ENCODE measurements at places on chromosomes 1 and 21.
A peak's percentile ranks its signal among the peaks of the same experiment; 100 is the strongest.

DNA sequence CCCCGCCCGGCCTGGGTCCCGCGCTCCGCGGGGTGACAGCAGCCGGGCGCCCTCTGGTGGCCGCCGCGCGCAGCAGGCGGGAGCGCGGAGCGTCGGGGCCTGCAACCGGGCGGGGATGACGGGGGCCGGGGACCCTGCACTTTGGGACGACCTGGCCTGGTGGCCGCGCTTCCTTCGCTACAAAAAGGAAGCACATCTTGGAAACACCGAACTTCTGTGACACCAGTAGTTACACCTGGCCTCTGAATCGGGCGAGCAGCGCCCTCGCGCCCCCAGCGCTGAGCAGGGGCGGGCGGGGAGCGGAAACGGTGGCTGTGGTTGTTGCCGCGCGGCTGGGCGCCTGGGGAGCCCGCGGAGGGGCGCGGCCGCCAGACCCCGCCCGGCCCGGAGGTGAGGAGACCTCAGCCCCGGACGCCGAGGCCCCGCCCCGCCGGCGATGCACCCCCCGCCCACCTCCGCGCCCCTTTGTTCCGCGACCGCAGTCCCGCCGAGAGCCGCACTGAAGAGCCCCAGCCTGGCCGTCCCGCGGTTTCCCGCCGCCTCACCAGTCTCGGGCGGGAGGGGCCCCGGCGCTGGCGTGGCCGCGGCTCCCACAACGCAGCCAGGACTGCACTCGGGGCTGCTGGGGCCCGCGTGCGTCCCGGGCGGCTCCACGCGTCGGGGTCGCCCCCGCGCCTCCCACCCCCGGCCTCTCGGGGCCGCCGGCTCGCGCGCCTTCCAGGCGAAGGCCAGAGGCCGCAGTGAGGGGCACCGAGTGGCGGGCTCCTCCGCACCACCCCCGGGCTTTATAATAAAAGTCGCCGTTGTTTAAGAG is 59.3 kb downstream of the H3-3A start:
- no peak for DNase-seq

DNA sequence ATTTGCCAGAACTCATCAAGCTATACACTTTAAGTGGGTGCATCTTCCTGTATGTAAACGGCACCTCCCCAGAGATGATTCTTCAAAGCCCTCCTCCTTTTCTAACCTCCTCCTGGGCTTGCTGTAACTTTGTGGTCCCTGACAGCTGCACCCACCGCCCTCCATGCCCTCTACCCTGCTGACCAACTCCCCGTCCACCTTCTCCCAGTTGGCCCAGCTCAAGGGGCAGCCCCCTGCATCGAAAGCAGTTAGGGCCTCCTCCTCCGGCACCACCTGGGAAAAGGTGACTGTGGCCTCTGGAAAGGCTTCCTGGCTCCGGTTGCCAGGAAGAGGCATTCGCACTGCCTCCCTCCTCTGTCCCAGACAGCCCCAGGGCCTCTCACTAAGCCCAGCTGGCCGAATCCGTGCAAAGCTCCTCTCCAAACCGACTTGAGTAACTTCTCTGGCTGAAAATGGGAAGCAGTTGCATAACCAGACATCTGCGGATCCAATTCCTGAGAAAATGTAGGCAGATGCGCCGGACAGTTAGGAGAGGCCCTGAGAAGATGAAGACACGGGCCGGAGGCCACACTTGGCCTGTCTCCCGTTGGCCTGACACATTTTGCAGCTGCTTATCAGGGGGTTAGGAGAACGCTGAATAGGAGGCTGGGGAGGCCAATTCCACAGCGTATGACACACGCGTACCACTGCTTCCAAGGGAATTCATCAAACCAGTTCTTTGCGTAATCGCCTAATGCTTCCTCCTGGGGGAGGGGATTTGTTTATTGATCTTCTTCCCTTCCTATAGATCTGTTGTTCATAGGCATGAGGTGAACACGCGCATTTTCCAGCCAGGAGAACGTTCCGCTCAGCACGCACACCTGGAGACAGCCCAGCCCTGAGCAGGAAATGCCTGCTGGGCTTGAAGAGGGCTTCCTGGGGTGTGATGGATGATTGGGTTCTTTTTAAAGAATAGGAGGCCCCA is 48.7 kb upstream of the COL6A2 start:
- peak; percentile 100 for DNase-seq

- peak; percentile 10 for DNase-seq
Observed at GRCh38 chr1:222334026-222334680, 213.8 kb downstream of the HHIPL2 start.

DNA sequence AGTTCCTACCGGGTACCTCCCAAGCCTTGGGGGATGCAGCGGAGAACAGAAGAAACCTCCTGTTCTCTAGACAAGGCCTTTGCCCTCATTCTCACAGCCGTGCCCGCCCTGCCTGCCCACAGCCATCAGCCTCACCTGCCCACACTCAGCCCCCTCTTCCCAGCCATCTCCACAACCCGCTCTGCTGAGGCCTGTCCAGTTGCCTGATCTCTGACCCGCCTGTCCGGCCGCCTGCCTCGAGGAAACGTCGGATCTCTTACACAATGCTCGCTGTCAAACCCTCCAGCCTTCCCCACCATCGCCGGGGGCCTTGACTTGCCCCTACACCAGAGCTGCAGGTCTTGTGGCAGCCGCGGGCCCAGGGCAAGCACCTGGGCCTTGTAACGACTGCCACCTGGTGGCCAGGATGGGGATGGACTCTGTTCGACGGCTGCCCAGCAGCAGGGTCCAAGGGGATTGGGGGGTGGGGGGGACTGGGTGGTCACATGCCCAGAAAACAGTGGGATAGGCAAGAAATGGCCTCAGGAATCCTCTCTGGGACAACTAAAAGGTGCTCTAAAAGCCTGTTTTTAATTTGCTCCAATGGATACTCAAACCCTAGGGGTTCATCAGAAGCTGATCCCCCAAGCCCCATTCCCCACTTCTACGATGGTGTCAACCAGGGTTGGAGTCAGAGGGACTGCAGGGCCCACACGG is 31.0 kb downstream of the SLC45A1 start:
- no peak for DNase-seq

GRCh38 chr1:231931846-231932454 is 305.4 kb downstream of the DISC1 start:
- DNase-seq = no peak

DNA sequence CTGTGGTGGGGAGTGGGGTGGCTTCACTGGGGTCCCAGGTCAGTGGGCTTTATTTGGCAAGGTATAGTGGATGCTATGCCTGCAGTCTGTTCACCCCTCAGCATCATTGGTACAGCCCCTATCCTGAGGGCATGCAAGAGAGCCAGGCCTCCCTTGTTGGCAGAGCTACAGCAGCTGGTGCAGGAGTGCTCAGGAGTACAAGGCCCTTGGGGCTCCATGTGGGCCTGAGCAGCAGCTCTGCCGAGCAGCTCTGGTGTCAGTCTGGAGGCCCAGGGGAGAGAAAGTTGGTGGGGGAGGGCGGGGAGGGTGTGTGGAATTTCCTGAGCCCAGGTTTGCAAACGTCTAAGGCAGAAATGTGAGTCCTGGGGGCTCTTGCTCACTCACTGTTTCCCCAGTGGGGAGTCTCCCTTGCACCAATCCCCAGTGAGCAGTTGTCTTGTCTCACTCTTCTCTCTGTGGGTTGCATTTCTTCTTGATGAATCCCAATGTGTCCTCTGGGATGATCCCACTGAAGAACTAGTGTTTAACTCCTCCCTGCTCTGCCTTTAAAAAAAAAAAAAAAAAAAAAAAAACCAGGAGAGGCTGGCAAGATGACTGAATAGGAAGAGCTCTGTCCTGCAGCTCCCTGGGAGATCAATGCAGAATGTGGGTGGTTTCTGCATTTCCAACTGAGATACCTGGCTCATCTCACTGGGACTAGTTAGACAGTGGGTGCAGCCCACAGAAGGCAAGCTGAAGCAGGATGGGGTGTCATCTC is 39.5 kb upstream of the CYP4X1 start:
- DNase-seq = no peak

DNA sequence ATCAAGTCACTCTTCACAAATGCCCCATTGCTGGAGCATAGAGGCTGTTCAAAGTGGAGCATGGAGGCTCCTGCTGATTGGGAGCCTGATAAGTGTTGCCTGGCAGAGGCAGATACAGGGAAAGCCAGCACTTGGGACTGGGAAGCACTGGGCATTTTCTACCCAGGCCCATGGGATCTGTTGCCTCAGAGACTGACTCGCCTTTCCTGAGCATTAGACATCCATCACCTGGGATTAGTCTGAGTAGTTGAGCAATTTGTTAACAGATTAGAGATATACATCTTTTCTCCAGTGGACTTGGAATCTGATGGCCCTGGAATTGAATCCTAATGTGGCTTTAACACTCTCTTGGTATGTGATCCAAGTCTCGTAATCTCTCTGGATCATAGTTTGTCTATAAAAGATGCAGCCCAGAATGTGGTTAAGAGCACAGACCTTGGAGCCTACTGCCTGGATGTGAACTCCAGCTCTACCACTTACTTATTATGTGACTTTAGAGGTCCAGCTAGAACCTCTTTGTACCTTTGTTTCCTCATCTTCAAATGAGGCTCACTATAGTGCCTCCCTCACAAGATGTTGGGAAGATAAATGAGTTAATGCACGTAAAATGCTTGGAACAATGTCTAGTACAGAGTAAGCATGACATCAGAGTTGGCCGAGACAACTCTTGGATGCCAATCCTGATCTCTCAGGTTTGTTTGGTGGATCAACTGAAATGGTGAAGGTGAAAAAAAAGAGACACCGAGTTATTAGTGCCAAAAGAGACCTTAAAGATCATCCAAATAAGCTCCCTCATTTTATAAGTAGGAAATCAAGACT is 38.3 kb upstream of the NRDC start:
- DNase-seq = no peak

GRCh38 chr1:171716616-171717015 is 25.2 kb downstream of the VAMP4 start:
- no peak for DNase-seq

- DNase-seq = no peak
Observed at GRCh38 chr21:45073301-45074047, 906 bp upstream of the ADARB1 start.

GRCh38 chr1:228513236-228513900 is 26.2 kb downstream of the RNF187 start:
- no peak for DNase-seq

DNA sequence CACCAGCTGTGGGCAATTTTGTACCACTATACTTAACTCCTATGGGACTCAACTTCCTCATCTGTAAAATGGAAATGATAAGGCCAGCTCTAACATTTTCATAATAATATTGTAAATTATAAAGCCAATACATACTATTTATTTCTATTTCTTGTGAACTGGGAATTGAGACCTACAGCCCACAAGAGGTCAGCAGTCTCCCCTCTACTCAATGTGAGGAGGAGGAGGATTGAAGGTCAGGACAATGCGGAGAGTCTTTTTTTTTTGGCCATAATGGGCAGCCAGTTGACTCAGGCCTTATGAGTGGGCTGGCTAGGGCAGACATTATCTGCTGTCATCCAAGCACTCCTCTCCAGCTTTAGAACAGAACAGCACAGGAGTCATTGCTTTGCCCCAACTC is 90.5 kb downstream of the NUF2 start:
- no peak for DNase-seq

DNA sequence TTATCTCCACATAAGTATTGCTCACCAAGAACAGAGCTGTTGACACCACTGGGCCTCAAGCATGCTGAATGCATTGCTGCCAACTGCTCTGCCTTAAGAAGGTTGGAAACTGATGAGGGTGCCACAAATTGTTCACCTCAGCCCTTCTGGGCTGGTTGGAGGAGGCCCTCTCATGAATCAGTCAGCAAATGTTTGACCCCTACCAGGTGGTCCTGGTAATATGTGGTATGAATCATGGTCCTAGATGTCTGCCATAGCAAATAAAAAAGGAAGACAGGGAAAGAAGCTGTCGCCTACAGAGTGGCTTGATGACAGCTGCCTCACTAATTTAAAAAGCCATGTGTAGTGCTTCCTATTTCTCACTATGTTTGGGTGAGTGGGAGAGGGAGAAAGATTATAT is 12.2 kb downstream of the SPATA46 start:
- DNase-seq = no peak

- no peak for DNase-seq
Observed at GRCh38 chr1:201678264-201679101, 139.6 kb downstream of the NAV1 start.

GRCh38 chr1:18907021-18907916 is 4.9 kb upstream of the ALDH4A1 start:
- DNase-seq = no peak

DNA sequence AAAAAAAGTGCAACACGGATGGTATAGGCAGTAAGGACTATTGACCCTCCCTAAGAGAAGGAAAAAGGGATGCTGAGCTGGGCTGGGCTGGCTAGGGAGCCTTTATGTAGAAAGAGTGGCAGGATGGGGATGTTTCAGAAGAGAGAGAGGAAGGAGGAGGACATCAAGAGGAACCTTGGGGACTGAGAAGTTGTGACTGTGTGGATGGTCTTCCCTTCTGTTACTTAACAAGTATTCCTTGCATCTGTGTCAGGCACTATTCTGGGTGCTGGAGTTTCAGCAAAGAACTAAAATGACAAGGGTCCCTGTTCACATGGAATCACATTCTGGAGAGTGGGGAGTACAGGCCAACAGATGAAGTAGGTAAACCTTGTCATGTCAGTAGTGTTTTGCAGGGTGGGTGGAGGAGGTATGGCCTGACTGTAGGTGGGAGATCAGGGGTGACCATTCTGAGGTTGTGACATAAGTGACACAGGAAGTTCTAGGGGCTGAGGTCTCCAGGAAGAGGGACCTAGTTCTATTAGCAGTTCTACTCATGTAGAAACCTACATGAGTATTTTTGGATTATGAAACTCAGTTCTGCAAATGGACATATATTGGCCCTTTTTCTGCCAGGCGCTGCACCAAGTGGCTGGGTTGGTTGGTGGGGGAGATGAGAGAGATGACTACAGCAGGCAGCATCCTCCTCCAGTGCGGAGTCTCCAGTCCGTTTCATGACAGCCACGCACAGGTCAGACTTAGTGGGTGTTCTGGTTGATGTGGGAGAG is 53.8 kb downstream of the PRDM2 start:
- DNase-seq = no peak

DNA sequence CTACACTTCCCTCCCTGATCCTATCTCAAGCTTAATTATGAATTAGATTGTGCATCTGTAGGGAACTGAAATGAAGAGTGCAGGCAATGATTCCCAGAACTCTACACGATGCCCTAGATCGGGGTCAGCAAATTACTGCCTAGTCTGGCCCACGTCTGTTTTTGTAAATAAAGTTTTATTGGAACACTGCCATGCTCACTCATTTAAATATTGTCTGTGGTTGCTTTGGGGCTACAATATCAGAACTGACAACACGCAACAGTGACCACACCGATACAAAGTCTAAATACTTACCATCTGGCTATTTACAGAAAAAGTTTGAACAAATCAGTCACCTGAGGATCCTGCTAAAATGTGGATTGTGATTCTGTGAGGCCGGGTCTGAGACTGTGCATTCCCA is 74.1 kb downstream of the PGBD5 start:
- no peak for DNase-seq

- DNase-seq = no peak
Observed at GRCh38 chr1:48251821-48252220, 29.3 kb downstream of the SLC5A9 start.

GRCh38 chr1:228647523-228648444 is 87.5 kb upstream of the RHOU start:
- DNase-seq = no peak
